T-cell (primary cell): ENCODE measurements at places on chromosomes 5 and 9. TPM values are rescaled to one million over a fixed set of nuclear protein-coding genes. Genes with fewer than 3 reads are reported as not detected.

Gene TMEM252
- total RNA-seq = not detected

DNA sequence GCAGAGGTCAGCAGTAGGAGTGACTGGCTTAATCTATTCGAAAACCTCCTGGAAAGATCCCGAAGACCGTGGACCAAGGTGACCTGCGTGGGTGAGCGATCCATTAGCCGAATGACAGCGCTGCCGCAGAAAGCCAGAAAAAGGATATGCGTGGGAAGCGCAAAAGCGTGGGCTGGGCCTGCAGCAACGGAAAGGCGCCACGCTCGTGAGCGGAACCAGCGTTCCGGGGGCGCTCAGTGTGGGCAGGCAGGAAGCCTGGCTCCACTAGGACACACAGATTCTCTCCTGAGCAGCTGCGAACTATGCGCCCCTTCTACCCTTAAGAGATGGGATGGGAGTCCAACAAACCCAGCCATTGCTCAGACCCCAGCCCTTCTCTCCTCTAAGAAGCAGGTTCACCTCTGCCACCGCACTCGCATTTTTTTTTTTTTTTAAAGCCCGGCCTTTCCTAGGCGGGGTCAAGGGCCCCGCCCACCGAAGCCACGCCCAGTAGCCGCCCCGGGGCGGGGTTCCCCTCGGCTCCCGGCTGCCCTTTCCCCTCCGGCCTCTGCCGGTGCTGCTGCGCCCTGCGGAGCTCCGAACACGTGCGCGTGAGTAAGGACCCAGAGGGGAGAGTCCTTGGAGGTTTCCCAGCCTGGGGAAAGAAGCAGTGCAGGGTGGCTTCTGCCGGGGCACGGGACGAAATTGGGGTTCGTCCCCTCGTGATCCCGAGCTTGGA is 19.8 kb upstream of the MATR3 start:
- DNase-seq = peak; percentile 71

- no peak for DNase-seq
Observed at GRCh38 chr5:106940986-106941385, 729.8 kb downstream of the EFNA5 start.

DNA sequence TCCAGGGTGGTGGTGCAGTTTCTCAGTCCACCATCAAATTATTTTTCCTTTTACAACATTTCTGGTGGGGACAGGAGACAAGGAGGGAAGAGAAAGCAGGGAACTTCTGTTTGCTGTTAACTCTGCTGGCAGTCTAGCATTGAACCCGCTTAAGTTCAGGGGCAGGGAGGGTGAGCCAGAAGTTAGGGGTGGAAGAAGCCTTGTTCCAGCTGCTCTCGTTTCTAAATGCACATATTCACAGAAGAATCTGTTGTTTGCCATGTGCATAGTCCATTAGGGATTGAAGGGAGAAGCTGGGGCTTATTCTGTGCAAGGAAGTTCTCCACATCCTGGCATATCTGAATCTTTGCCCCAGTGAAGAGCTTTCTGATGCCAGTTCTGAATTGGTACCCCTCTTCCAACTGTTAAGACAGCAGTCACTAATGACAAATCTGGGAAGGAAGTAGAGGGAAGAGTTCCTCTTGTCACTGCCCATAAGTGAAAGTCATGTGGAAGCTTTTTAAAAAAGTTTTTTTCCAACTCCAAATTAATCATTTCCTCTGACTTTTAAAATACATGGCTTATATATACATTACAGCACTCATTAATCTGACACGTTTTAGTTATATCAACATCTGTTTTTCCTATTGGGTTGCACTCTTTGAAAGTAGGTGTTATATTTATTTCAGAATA is 32.6 kb upstream of the ACOT12 start:
- DNase-seq = no peak

DNA sequence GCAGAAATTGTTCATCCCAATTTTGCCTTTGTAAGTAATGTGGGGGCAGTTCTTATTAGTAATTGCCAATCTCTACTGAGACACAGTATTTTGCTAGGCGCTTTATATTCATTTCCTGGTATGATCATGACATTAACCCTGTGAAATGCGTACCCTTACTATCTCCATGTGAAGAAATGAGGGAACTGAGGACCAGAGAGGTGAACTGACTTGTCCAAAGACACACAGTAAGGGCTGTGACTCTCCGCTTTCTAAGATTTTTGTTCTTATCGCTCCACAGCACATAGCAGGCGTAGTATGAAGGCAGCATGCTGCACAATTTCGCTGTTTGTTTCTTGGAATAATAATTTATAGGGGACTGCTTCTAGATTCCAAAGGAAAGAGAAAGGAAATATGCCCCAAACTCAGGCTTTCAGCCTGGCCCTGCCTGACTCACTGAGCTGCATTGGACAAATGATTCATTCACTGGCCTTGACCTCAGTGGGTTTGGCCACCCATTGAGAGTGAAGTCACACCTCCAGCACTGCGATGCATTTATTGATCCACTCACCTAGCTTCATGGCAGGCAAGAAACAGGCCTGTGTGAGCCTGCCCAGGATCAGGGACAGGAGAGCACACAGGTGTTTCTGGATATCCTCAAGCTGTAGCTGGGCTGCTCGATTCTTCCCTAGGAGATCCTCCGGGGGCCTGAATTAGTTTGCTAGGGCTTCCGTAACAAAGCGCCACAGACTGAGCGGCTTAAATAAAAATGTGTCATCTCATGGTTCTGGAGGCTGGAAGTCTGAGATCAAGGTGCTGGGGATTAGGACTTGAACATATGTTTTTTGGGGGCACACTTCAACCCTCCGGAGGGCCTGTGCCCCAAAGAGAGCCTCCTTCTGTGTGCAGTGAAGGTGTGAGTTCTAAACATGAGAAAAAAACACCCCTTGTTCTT is 7.2 kb upstream of the DUSP1 start:
- DNase-seq = no peak

DNA sequence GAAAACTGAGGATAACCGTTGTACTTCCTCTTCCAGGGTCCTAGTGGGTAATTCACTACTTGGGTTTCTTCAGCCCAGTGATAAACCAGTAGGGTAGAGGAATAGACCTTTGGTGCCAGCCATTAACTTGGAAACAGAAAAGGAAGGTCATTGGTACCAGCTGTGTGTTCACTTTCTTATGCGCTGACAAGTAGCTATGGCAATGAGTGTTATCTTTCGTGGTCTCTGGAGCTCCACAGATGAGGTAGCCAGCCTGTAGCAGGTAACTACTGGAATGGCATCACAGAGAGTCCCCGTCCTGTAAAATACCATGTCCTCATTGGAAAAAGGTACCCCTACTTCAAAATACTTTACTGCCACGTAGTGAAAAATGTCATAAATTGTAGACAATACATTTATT is 2.3 kb downstream of the UHRF2 start:
- no peak for DNase-seq

DNA sequence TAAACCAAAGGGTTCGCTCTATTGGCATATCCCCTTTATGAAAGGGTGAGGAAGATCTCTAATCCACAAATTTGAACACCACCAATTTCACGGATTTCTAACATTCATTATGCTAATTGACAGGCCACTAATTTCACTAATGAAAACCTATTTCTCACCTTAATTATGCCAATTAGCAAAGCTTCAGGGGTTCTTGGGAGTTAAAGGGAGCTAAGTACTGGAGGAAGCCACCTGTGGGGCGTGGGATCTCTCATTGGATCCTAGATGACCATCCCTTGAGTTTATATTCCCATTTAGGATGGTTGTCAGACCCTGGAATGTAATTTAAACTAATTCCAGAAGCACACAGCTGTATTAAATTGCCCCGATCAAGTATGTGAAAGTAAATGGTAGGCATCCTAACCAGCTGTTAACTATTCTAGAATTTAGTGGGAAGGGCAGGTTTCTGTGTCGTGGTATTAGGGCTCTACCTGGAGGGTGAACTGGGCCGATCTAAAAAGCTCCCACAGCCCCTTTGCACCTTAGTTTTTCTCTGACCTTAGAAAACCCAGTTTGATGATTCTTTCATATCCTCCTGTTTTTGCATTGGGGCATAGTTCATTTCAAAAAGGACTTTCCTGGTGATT is 77.1 kb downstream of the C9orf152 start:
- DNase-seq = no peak

Gene SUB1
- total RNA-seq = 294 TPM

- DNase-seq = no peak
Observed at GRCh38 chr5:35312267-35312666, 82.0 kb upstream of the PRLR start.

DNA sequence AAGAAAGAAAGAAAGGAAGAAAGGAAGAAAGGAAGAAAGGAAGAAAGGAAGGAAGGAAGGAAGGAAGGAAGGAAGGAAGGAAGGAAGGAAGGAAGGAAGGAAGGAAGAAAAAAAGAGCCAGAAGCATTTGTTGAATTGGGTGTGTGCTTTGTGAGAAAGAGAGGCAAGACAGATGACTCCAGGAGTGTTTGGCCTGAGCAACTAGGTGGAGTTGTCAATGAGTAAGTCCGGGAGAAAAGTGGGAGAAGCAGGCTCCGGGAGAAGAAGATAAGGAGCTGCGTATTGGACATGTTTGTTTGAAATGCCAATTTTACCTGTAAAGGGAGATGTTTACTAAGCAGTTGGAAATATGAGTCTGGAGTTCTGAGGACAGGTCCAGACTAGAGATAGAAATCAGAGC is 15.1 kb upstream of the GCNT1 start:
- no peak for DNase-seq
